ENCODE measurements at places on chromosomes 4 and X.

DNA sequence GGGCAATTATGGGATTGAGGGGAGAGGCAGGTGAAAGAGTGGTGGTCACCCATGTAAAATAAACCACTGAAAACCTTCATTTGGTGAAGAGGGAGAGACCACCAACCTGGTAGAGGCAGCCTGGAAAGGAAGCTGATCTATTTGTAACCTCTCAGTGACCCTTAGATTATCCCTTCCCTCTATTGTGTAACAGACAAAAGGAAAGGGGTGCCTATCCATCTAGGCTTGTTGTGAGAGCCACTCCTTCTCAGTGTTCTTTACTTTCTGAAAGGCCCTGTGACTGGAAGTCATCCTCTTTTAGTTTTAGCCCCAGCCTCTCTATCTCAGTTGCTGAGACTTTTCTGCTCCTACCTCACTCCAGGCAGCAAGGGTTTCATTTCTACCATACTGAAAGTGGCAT, 142.4 kb downstream of the TMEM164 start:
- no peak for DNase-seq

- DNase-seq = no peak
These were observed 981.9 kb upstream of the TENM3 start for GRCh38 chr4:181261279-181261678.

DNA sequence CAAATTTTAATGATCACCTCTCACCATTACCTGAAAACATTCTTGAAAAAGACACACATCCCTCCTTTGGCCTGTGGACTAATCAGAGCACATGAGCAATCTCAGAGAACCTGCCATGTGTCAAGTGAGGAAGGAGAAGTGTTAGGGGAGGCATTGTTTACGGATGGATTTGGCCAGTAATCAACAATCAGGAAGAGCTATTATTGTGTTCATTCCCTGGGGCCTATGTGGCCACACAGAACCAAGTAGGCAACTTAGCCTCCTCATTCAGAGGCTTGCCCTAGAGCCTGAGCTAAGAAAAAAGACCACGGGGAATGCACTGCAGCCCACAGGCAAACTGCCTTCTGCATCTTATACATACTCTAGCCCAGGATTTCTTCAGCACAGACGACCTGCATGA, 40.6 kb upstream of the DOCK11 start:
- DNase-seq = no peak

DNA sequence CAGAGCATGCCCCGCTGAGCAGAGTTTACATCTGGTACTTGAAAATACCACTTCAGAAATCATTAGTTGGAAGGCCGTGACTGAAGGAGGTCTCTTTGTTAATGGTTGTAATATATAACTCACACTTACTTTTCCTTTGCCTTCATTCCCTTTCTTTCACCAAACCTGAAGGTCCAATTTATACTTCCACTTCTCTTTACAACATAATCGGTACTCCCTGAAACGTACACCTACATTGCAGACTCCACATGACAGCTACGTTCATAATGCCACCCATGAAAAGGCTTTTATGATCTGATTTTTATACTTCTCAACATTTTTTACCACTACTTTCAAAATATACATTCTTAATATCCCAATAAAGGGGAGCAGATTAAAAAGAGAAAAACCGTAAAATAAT, 298.7 kb downstream of the C4orf33 start:
- DNase-seq = no peak

- no peak for DNase-seq
These were observed 13.9 kb upstream of the BEX4 start for GRCh38 chrX:103201041-103201440.

- DNase-seq = no peak
These were observed 433.1 kb upstream of the FAM241A start for GRCh38 chr4:111712093-111712677.

DNA sequence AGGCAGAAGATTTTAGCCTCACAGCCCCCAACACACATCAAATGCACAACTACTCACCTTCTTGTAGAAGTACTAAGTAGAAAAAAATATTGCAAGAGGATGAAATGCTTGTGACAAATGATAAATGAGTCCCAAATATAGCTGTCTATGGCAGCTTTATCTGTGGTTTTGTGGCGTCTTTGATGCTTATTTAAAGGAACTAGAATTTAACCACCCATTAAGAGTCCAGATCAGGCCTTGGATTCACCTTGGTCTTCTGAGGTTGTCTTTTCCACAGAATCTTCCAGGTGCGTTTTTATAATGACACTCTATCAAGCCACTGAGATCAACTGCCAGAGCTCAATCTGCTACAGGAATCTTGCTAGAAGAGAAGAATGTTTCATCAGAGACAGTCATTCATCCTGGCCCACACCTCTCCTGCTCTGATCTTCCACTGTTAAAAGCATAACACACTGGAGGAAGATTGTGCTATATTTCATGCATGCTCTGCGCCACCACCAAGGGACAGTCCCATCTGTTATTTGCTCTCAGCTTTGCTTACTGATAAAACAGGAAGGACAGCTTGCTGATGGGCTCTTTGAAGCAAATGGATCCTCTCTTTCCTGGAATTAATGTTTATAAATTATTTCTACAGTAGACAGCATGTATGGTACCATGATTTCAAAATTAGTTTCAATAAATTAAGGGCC, 144.1 kb downstream of the SLC7A11 start:
- DNase-seq = no peak

DNA sequence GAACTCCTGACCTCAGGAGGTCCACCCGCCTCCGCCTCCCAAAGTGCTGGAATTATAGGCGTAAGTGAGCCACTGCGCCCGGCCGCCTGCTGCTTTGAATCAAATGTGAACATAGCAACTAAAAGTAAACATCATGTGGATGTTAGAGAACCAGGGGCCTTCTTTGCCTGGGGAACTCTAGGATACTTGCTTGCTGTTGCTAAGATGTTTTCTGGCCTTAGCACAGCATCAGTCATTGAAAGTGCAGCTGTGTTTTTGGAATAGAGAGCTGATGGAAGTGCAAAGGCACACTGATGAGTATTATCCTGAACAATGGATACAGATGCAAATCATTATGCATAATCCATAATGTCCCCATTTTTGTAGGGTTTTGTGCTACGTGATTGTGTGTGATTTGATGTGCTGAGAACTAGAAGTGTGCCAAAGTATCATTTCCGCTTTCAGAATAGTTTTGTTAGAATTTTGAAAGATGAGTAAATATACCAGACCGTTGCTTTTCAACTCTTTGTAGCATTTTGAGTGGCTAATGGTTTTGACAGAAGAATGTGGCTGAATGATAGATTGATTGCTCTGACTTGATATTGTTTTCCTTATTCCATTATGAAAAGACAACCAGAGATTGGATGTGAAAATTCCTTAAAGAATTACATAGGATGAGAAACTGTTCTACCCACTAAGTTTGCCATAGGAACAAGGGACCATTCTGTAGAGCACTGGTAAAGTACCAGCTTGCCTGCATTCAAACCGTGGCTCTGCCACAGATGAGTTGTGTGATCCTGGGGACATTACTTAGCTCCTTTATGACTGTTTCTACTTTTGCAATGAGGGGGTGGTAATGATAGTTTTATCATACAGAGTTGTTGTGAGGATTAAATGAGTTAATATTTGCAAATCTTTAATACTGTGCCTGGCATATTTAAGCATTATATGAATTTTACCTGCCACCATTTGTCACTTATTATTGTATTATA, 74.7 kb downstream of the REPS2 start:
- DNase-seq = no peak

GRCh38 chr4:84895283-84895682, 71.2 kb downstream of the WDFY3 start:
- no peak for DNase-seq

DNA sequence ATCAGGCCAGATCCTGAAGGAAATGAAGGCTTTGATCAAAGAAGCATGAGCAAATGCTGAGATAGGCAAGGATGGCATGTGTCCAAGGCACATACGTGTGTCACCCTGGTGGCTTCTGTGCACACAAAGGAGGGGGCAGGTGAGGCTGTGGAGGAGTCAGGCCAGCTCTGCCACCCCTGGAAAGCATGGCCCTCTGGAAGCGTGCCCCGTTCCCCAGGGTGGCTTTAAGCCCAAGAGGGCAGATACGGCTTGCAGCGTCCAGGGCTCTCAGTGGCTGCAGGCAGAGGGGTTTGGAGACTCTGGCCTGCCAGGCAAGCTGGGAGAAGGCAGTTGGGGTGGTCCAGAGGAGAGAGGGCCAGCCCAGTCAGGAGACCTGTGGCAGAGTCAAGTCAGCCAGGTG, 25.6 kb downstream of the PNMA6E start:
- no peak for DNase-seq

DNA sequence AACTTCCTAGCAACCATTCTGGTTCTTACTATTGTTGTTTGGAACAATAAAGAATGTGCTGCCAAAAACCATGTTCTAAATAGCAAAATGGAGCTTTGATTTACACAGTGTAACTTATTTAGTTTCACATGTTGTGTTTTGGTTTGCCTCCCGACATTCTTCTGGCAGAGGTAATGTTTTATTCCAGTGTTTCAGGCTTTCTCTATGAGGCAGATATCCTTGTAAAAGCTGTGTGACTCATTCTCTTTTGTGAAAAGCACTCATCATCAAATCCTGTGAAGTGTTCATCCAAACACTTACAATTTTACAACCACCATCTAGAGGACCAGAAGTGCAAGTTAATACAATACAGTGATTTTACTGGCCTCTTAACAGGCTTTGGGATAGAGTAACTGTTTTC, 219.0 kb upstream of the GIMD1 start:
- DNase-seq = no peak

- no peak for DNase-seq
These were observed 102.3 kb upstream of the NAP1L5 start for GRCh38 chr4:88799900-88800299.

GRCh38 chr4:95190751-95191436, 357.9 kb downstream of the UNC5C start:
- DNase-seq = no peak
